Activated CD4-positive, alpha-beta T cell treated with anti-CD3 and anti-CD28 coated beads, Interleukin-2, Interleukin-6, amounts not matched to agents 100 ng/mL and 50 ng/mL, durations not matched to agents 16 hours and 8 hours (primary cell): ENCODE measurements at places on chromosomes 16 and 17.

- no peak for DNase-seq
These were observed 349.7 kb upstream of the CCL2 start for GRCh38 chr17:33905338-33905800.

GRCh38 chr16:50666658-50667496 lies 14.2 kb downstream of the SNX20 start:
- DNase-seq = peak; percentile 70

- DNase-seq = peak; percentile 87
These were observed 3.5 kb upstream of the RPL13 start for GRCh38 chr16:89556750-89557689.

- DNase-seq = no peak
These were observed 12.8 kb downstream of the HMOX2 start for GRCh38 chr16:4489030-4489429.

DNA sequence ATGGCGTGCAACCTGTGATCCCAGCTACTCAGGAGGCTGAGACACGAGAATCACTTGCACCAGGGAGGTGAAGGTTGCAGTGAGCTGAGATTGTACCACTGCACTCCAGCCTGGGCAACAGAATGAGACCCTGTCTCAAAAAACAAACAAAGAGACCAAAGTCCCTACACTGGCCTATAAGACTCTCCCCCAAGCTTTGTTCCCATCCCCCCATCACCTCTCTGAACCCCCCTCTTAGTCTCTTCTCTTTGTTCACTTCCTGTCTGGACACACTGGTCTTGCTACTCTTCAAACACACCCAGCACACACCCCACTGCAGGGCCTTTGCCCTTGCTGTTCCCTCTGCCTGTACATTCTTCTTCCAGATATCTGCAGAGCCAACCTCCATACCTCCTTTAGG lies 7.8 kb upstream of the SCNN1B start:
- no peak for DNase-seq

GRCh38 chr16:56944954-56945839 lies 13.3 kb downstream of the HERPUD1 start:
- peak; percentile 83 for DNase-seq

DNA sequence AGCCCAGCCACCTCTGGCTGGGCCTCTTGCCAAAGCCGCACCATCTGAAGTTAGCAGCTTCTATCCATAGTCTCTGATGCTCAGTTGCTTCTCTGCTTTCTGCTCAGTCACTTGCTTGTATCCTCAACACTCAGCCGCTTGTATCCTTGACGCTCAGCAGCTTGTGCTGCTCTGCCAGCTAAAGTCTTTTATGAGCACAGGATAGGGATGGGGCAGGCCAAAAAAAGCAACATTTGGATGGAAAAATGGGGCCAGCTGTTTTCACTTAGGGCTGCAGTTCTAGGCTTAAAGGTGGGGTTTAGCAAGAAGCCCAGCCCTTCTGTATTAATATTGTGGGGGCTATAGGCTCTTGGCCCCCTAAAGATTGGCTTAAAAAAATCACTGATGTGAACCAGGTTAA lies 739.4 kb downstream of the CDH8 start:
- no peak for DNase-seq

DNA sequence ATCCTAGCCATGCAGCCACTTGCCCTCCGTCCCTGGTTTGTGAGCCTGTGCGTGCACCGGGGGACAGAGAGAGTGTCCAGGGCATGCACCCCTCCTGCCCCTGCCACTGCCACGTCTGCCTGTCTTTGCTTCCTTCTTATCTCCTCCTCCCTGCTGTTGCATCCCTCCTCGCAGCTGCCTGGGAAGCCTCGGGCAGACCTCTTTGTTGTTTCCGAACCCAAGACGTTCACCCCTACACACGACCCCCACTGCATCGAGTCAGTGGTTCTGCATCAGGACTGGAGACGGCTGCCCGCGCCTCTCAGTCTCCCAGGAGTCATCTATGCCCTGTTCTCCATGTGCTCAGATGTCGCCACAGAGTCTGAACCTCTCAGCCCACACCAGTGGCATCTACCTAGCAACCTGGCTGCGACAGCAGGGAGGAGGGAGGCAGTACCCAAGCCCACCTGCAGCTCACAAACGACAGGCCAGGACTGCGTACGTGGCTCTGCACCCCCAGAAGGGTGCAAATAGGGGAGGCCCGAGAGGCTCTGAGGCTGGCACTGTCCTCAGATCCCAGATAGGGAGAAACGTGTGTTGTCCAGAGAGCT lies 5.2 kb downstream of the TIMP2 start:
- DNase-seq = no peak

DNA sequence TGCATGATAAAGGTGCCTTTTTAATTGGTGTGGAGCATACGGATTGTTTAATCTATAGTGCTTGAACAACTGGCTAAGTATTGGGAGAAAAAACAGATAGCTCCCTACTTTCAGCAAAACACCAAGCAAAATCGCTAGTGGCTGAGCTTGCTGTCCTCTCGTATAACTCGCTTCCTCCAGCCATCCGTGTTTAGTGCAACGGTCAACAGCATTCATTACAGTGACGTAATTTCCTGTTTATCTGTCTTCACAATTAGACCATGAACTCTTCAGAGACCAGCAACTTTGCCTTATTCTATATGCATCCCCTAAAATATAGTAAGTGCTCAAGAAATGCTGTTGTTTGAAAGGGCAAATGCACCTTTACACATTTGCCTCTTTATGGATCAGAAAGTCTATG lies 511.9 kb downstream of the HAPSTR1 start:
- no peak for DNase-seq

DNA sequence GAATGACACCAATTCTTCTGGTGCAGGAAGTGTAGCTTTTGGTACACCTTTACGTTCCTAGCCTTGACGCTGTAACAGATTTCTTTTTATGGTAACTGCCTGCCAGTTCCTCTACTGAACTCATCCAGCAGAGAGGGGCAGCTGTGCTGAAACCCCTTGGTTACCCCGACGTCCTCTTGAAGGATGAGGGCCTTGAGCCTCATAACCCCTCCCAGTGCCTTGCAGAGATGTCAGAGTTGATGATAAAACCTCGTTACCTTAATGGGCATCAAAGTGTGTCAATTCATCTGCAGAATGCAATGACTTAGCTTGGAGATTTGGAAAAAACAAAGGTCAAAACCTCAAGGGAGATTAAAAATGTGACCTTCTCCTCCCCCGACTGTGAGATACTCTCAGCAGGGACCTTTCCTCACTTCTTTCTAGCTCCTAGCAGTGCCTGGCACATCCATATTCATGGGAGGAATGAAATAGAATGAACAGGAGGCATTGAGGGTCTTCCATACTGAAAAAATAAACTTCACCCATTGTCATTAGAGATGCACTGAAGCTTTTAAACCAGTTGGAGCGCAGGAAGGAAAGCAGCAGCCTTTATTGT lies 69.2 kb downstream of the SDR42E1 start:
- no peak for DNase-seq

GRCh38 chr16:35365675-35366074 lies 1906.3 kb downstream of the TP53TG3F start:
- DNase-seq = no peak

DNA sequence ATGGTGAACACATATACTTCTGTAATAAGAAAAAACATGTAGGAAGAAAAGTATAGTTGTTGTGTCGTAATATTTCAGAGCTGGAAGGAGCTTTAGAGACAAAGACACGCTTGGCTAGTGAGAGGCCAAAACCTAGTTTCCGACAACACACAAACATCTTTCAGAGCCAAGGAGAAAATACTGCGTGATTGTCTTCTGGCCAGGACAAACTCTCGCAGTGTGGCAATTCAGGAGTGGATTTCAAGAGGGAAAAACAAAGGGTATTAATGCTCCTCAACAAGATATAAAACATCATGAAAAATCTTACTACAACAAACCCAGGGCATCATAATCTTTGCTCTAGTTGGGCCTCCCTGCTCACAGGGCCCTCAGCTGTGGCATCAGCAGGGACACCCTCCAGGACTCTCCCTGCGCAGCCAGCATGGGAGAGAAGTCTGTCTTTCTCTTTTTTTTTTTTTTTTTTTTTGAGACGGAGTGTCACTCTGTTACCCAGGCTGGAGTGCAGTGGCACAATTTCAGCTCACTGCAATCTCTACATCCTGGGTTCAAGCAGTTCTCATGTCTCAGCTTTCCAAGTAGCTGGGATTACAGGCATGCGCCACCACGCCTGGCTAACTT lies 66.4 kb downstream of the CYB5B start:
- no peak for DNase-seq

DNA sequence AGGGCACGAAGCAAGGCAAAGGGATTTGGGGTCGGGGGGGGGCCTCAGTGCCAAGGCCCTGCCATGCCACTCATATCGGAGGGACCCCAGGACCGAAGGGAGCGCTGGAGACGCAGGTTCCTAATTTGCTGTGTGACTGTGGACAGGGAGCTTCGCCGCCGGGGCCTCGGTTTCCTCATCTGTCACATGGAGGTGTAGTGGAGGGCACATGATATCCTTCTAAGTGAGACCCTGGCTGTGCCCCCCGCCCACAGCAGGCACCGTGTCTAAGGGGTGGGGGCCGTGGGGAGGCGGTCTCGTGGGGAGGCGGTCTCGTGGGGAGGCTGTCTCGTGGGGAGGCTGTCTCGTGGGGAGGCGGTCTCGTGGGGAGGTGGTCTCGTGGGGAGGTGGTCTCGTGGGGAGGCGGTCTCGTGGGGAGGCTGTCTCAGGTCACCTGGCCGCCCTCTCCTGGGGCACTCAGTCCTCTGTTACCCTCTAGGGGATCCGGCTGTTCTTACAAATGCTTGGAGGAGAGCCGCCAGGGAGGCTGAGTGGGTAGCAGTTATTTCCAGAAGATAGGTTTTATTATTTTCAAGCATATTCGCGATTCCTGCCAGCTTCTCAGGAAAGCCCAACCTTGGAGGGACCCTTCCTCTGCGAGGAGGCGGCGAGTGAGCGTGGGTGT lies 205.0 kb downstream of the NTN1 start:
- no peak for DNase-seq

- no peak for DNase-seq
These were observed 3.3 kb downstream of the MYL4 start for GRCh38 chr17:47212458-47212857.

- no peak for DNase-seq
These were observed 4.7 kb downstream of the LPCAT2 start for GRCh38 chr16:55513616-55514015.

DNA sequence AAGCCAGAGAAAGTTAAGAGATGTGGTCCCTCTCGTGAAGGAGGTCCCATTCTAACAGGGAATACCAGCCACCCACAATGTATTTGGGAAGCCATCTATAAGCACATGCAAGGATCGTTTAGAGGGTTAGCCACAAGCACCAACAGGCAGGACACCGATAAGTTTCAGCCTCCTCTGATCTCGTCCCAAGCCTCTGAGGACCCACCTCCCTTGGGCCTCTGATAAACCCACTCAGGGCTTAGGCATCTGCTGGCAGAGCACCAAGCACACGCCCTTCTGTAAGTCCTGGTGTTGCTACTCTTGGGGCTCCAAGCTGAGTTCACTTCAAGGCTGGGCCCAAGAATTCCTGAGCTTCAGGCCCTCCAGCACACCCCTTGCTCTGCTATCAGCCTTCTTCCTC lies 5.4 kb upstream of the PNPO start:
- DNase-seq = no peak

DNA sequence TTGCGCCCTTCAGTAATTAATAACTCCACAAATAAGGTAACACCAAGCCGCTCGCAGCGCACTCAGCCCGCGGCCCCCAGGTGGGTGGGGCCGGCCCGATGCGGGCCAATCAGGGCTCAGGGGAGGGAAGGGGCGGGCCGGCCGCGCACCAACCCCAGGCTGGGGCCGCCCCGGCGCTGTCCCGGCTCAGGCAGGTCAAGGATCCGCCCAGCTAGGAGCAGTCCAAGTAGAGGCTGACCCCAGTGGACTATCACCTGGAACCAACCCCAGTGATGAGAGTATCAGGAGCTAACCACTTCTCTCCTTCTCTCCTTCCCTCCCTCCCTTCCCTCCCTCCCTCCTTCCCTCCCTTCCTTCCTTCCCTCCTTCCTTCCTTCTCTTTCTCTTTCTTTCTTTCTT lies 110.8 kb downstream of the C16orf78 start:
- DNase-seq = peak; percentile 6

DNA sequence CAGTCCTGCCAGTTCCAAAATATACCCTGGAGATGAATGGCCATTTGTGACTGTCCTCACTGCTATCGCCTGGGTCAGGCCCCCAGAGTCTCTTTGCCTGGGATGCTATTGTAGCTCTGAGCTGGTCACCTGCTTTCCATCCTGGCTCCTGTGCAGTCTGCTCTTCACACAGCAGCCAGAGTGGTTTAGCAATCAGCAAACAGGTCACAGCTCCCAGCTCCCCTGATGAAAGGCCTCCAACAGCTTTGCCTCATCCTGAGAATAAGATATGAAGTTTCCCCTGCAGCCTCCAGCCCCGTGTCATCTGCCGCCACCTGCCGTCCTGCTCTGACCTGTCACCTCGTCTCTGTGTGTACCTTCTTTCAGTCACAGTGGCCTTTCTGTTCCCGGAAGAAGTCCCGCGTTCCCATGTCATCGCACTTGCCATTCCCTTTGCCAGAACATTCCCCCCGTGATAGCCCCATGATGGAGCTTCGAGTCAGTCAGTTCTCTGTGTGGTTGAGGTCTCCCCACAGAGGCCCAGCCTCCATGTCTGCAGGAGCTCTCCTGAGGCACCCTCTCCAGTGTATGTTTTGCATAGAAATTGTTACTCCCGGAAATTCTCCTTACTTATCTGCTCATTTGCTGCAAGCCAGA lies 281.5 kb downstream of the SNX29 start:
- no peak for DNase-seq

DNA sequence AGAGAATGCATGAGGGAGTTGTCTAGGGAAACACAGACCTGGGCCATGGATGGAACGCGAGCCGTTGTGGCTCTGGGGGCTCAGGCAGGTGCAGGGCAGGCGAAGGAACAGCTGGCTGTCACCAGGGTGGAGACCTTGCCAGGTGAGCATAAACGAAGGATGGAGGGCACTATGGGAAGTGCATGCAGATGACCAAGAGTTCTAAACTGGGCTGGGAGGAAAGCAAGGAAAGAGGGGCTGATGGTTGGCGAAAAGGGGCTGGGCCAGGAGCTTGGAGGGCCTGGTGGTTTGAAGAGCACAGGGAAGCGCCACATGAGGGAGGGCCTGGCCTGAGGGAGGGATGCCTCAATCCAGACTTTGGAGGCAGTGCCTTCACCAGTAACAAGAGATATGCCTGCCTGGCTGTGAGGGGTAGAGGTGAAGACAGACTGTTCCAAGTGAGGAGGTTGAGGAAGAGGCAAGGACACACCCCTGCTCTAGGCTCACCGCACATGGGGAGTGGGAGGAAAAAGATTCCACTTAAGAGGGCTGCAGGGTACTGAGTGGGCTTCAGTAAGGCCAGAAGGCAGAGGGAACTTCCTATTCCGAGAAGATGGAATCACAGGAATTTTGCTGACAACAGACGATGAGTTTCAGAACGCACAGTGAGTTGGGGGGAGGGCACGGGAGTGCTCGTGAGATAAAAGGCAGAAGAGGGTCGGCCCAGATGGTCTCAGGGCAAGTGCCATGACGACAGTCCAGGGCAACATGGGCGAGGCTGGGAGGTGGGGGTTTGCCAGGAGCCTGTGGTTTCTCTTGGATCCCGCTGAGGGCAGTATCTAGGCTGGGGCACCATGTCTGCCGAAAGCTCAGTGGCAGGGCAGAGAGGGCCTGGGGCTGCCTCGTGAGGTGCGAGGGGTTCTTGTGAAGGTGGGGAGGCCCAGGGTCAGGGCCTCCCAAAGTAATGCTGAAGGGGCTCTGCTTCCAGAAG lies 20.6 kb downstream of the B9D1 start:
- DNase-seq = no peak
